ENCODE measurements at places on chromosomes 4 and X. TPM values are rescaled to one million over a fixed set of nuclear protein-coding genes. Genes with fewer than 3 reads are reported as not detected.

- no peaks in the 10 kb centered on the region for H3K27me3 ChIP-seq
- no peak overlapping the region for H3K4me3 ChIP-seq
- no peaks in the 10 kb centered on the region for H3K4me1 ChIP-seq
- H3K27ac ChIP-seq = no peak overlapping the region
- no peak for DNase-seq
These were observed 64.0 kb upstream of the PGM2 start for GRCh38 chr4:37762294-37762990.

DNA sequence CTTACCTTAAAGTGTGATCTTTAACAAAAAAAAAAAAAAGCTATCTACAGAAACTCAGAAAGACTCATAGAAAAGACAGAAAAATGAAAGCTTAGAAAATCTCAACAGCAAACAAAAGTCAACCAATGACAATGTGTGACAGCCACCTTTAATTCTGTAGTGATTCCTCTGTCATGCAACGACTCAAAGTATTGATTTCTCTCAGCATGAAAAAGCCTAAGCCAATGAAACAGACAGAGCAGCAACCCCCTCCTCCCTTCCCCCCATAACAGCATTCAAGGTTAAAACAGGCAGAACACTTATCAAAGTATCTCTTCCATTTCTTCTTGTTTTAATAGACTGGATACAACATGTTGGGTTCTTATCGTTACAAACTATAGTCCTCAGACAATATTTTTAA, 112.5 kb downstream of the MAB21L2 start:
- H3K27ac ChIP-seq = no peak overlapping the region
- no peak overlapping the region for H3K4me3 ChIP-seq

GRCh38 chr4:7007944-7008343, 35.2 kb upstream of the TADA2B start:
- H3K27ac ChIP-seq = no peak overlapping the region
- no peak overlapping the region for H3K4me3 ChIP-seq
- H3K4me1 ChIP-seq = no peaks in the 10 kb centered on the region
- no peaks in the 10 kb centered on the region for H3K27me3 ChIP-seq
- H3K36me3 ChIP-seq = peaks cover 10% of the 10 kb centered on the region

- DNase-seq = no peak
- no peak overlapping the region for H3K4me3 ChIP-seq
- no peak overlapping the region for H3K27ac ChIP-seq
- H3K27me3 ChIP-seq = no peaks in the 10 kb centered on the region
- H3K4me1 ChIP-seq = no peaks in the 10 kb centered on the region
- H3K36me3 ChIP-seq = no peaks in the 10 kb centered on the region
These were observed 142.1 kb upstream of the USP9X start for GRCh38 chrX:40943093-40943641.

CLDN34 gene
- not detected for total RNA-seq

DNA sequence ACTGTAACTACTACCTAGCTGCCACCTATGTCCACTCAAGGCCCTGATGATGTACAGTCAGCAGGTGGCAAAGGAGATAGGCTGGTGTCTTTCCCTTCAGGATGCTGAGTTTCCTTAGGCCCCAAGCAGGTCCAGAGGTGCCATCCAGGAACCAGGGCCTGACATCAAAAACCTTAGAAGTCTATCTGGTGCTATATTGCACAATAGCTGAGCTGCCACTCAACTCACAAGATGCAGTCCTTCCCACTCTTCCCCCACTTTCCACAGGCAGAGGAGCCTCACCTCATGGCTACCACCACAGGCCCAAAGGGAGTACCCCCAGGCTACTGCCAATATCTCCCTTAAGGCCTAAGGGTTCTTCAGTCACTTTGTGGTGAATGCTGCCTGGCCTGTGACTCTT, 83.9 kb upstream of the ZNF827 start:
- H3K4me3 ChIP-seq = no peak overlapping the region
- no peaks in the 10 kb centered on the region for H3K36me3 ChIP-seq
- DNase-seq = no peak
- no peaks in the 10 kb centered on the region for H3K27me3 ChIP-seq
- H3K4me1 ChIP-seq = no peaks in the 10 kb centered on the region

- H3K27me3 ChIP-seq = no peaks in the 10 kb centered on the region
- H3K27ac ChIP-seq = no peak overlapping the region
- no peaks in the 10 kb centered on the region for H3K4me1 ChIP-seq
- no peaks in the 10 kb centered on the region for H3K36me3 ChIP-seq
- H3K4me3 ChIP-seq = no peak overlapping the region
These were observed 123.3 kb upstream of the STIM2 start for GRCh38 chr4:26737385-26737784.

DNA sequence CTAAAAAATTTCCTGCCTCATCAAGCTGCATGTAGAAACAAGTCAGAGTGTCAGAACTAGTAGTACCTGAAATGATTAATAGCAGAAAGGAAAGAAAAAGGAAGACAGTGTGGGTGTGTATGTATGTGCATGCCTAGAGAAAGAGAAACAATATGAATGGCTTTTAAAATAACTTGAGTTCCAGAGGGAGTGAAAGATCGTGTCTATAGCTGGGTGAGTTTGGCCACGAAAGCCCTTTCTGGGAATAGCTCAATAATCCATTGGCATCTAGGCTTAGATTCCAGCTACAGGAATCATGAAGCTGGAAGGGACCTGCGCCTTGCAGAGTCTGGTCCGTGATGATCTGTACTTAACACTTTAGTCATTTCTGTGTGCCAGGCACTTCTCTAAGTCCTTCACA, 195.6 kb downstream of the RAPGEF2 start:
- peaks cover 5% of the 10 kb centered on the region for H3K4me1 ChIP-seq
- no peak for DNase-seq
- H3K4me3 ChIP-seq = no peak overlapping the region
- H3K27ac ChIP-seq = no peak overlapping the region
- H3K36me3 ChIP-seq = no peaks in the 10 kb centered on the region

DNA sequence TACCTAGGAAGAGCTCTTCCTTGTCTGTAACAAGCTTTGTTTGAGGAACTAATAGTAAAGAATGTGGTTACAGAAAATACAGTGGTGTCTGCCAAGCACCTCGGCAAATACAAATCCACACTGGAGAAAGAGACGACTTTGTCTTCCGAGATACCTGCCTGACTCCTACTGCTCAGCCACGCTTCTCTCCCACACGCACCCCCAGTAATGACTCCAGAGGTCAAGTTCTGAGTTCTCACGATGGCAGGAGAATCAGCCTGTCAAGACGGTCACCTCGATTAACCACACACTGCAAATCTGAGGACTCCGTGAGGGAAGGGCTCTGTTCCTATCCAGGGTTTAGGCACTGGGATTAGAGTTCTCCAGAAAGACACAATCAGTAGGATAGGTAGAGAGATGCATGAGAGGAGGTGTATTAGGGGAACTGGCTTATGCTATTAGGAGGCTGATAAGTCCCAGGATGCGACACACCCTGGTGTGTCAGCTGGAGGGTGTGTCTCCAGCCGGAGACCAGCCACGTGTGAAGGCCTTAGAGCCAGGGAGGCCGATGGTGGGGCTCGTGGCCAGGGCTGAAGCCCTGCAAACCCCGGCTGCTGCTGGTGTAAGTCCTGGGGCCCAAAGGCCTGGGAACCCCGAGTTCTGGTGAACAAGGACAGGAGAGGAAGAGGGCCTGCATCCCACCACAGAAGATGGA, 8.4 kb upstream of the TRIML2 start:
- DNase-seq = no peak
- H3K36me3 ChIP-seq = no peaks in the 10 kb centered on the region
- no peaks in the 10 kb centered on the region for H3K4me1 ChIP-seq
- no peaks in the 10 kb centered on the region for H3K27me3 ChIP-seq
- no peak overlapping the region for H3K4me3 ChIP-seq

S100P gene
- total RNA-seq = 2.3 TPM
